ELR (cell line): ENCODE measurements at places on chromosomes 4 and X.

DNA sequence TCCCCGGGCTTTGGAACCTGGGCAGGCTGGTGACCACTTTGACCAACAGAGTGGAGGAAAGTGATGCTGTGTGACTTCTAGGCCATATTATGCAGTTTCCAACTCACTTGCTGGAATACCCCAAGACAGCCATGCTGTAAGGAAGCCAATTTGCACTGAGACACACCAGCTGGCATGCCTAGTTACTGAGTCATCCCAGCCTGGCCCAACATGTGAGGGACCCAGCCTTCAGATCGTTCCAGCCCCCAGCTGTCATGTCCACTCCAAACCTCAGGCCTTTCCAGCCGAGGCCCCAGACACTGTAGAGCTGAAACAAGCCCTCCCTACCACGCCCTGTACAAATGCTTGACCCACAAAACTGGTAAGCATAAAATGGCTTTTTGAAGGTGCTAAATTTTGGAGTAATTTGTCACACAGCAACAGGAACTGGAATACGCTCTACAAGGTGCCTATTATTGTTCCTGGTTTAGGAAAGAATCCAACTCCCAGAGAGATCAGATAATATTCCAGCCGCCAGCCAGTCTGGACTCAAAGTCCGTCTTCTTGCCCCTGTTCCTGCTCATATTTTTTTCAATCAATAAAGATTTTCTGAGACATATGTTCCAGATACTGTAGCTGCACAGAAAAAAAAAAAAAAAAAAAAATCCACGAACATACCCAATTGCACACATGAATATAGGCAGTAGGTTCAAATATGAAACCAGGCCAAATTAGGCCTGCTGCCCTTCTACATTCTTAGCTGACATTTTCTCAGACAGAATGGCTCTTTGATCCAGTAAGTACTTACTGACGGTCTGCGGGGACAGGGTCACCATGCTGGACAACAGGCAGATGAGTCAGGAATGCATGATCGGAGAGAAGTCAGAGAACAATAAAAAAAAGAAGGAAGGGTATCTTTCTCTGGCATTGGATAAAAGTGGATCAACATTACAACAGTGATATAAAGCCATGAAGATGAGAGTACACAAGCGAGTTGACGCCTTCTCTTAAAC, 35.1 kb downstream of the SH3KBP1 start:
- peak; percentile 68 for DNase-seq

GRCh38 chrX:17521871-17522693, 147.1 kb downstream of the NHS start:
- DNase-seq, result peak; percentile 54

DNA sequence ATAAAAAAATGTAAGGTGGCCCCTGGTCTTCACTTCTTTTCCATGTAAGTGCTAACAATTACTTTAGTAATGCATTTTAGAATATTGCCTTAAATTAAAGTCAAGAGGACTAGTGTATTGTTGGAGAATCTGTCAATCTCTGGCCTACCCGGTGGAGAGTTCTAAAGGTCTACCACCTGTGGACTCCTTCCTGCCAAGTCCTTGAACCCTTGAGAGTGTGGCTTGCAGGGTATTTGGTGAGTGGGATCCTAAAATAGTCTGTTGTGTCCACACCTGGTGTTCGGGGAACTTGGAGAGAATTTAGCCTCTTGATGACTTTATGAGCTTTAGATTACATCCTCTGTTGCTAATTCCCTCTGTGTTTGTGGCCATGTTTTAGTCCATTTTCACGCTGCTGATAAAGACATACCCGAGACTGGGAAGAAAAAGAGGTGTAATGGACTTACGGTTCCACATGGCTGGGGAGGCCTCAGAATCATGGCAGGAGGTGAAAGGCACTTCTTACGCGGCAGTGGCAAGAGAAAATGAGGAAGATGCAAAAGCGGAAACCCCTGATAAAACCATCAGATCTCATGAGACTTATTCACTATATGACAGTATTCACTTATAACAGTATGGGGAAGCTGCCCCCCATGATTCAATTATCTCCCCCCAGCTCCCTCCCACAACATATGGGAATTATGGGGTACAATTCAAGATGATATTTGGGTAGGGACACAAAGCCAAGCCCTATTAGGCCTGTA, 23.8 kb downstream of the DDIT4L start:
- DNase-seq, result no peak

DNA sequence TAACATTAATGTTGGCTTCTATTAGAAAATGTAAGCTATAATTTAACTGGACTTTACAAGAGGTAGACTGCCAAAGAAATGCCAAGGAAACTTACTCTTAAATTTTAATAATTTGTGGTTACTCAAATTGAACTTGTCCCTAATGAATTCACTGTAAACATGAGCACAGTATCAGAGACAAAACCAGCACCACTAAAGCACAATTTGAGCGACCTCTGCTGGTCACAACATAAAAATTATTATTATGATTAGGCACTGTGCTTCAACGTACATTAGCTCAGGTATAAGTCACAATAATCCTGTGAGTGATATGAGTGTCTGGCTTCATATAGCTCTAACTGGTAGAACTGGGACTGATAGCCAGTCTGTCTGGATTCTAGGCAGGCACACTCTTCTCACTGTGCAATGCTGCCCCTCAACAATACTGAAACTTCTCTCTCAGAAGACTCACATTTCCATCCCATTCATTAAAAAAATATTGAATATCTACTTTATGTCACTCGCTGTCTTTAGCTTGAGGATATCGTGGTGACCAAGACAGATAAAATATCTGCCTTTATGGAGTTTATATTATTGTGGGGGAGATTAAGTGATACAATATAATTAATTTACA, 8.0 kb downstream of the NUDT6 start:
- peak; percentile 61 for DNase-seq
